NCI-H1694 (cell line): ENCODE measurements at places on chromosomes 4 and X.

GRCh38 chr4:159577241-159577640 is 474.4 kb downstream of the RAPGEF2 start:
- no peak for DNase-seq

GRCh38 chr4:152045449-152045806 is 284.6 kb upstream of the GATB start:
- no peak for DNase-seq

DNA sequence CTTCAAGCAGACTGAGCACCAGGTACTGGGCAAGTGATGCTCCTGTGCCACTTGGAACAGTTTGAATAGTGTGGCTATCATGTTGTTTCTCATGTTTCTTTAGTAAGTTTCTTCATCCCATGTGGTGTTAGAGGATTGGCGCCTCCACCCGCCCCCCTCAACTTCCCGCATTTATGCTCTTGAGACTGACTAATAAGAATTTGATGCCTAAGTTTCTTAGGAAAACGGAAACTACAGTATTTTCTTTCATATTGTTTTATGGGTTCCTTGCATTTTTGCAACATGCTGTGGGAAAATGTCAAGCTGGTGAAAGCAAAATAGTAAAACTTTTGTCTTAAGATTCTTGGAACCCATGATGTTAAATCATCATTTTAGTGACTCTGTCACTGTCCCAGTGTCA is 101.2 kb upstream of the SLC4A4 start:
- no peak for DNase-seq

GRCh38 chr4:159980826-159981468 is 878.1 kb downstream of the RAPGEF2 start:
- DNase-seq = no peak

- DNase-seq = no peak
Measured at GRCh38 chr4:10302096-10302495, 155.1 kb downstream of the ZNF518B start.

GRCh38 chr4:28092610-28093009 is 1232.0 kb downstream of the STIM2 start:
- no peak for DNase-seq
